Activated naive CD4-positive, alpha-beta T cell (primary cell): ENCODE measurements at places on chromosomes 5 and 9.

DNA sequence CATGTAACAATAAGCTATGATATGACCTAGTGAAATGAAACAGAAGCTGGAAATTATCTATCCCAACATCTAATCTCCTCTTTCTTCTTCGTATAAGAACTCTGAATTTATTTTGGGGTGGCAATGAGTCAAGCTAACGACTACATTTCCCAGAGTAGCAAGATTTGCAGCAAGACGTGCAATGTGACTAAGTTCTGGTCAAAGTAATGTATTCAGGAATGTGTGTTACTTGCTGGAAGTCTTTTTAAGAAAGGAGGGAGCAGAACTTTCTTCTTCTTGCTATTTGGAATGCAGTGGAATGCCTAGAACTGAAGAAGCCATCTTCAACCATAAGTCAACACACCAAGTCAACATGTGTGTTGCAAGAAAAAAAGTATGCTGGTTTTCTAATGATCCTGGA, 406.6 kb upstream of the MEF2C start:
- DNase-seq, result no peak

DNA sequence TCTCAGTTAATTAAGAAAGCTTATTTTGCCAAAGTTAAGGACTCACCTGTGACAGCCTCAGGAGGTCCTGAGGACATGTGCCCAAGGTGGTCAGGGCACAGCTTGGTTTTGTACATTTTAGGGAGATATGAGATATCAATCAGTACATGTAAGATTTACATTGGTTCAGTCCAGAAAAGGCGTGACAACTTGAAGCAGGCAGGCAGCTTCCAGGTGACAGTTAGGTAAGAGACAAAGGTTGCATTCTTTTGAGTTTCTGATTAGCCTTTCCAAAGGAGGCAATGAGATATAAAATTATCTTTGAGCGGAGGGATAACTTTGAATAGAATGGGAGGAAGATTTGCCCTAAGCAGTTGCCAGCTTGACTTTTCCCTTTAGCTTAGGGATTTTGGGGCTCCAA, 47.8 kb downstream of the SLC1A1 start:
- no peak for DNase-seq

DNA sequence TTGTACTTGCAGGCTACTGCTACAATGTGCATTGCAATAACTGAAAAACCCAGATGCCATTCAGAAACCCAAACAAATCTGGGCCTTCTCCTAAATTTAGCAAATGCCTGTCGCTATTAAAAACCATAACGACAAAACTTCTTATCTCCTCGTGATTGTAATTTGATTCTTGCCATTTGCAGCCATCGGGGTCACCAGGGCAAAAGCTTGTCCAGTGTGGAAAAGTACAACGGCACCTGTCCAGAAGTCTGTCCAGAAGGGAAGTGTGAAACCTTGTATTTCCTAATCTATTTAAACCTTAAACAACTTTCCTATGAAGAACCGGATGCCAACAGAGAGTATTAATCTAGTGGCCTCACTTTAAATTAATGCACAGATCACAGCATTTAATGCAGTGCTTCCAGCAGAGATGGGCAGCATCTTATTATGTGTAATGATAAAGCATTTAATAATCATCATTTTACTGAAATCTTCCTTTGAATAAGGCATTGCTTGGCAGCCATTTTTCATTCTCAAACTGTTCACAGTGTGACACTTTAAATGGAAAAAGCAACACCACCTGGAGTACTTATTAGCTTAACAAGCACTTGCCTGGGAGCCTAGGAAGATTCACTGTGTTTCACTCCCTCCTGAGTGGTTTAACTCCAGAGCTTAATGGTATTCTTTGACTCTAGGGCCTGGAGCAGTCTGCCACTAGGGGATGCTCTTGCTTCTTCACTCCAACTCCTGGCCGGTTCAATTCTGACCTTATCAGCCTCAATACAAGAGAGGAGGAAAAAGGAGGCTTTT, 4.9 kb upstream of the C7 start:
- DNase-seq, result no peak

DNA sequence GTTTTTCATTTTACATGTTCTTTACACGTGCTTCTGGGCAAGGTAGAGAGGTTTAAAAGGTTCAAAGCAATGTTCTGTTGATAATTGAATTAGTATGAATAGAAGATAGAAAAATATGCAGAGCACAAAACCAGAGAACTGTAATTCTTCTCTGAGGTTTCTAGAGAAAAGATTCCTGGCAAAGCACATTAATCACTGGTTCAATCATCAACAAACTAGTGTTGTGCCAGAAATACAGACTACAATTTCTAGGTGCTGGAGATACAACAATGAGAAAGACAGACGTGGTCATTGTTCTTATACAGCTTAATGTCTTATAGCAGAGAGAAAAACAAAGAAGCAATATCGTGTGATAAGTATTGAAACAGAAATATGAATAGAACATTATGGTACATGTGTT, 25.5 kb downstream of the MEGF9 start:
- DNase-seq, result no peak
